Heart left ventricle (tissue), 16 donors: ENCODE measurements at places on chromosomes 5 and 9. TPM values are rescaled to one million over a fixed set of nuclear protein-coding genes. Genes with fewer than 3 reads are reported as not detected.

- no peak for DNase-seq
Observed at GRCh38 chr5:83844449-83845068, 123.9 kb upstream of the HAPLN1 start.

- no peak for DNase-seq
Observed at GRCh38 chr9:36319183-36319582, 60.9 kb upstream of the GNE start.

DNA sequence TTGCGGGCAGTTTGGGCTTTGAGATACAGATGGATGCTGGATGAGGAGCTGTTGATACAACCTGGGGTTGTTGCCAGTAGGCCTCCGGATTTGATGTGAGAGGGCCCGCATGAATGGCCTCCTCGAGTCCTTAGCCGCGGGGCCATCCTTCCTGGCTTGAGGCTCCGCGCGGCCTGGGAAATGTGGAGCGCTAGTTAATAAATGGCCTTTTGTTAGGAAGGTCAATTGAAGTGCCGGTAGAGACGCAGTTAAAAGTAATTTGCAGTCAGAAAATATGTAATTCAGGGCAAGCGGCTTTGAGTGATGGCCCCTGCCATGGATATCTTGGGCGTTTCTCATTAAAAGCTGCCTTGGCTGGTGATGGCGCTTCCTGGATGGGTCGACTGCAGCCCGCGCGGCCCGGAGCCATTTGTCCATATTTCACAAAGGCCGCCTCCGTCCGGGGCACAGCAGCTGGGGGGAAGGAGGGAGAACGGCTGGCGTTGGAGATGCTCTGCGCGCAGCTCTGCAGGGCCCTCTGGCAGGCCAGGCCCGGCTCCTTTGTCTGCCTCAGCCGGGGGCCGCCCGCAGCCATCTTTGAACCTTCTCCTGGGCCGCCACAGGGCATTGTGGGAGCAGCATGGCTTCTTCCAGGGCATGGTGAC lies 11.2 kb downstream of the MVB12B start:
- DNase-seq: no peak

DNA sequence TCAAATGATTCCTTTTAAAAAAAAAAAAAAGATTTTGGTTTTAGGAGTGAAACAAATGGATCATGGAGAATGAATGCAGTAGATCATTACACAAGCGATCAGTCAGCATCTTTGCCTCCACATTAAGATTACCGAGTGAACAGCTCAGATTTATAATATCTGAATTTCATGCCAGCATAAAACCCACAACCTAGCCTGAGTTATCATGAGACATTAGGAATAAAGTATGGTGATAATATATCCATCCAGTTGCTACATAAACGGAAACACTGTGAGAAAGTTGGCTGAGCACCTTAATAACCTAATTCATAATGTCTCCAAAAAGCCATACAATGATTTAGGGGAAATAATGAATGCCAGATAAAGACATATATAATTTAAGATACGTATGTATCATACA lies 553.1 kb upstream of the TUSC1 start:
- DNase-seq: no peak

DNA sequence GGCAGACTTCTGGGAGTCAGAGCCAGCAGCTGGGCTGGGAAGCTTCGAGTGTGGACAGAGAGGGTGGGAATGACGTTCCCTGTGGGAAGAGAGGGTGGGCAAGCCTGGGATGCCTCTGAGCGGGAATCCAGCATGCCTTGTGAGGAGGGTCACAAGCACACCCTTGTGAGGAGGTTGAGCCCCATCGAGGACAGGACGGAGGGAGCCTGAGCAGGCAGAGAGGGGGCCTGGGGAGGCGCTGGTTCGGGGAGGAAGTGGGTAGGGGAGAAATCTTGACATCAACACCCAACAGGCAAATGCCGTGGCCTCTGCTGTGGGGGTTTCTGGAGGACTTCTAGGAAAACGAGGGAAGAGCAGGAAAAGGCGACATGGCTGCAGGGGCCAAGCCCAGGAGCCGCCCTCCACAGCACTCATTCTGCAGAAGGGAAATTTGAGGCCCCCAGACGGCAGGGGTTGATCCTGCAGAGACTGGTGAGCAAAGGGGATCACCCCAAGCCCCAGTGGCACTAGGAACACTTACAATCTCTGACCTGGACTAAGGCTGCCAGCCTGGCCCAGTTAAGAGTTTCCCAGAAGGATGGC lies 1.1 kb upstream of the IL13 start:
- DNase-seq: no peak

- no peak for DNase-seq
Observed at GRCh38 chr5:16953729-16954128, 17.6 kb upstream of the MYO10 start.

DNA sequence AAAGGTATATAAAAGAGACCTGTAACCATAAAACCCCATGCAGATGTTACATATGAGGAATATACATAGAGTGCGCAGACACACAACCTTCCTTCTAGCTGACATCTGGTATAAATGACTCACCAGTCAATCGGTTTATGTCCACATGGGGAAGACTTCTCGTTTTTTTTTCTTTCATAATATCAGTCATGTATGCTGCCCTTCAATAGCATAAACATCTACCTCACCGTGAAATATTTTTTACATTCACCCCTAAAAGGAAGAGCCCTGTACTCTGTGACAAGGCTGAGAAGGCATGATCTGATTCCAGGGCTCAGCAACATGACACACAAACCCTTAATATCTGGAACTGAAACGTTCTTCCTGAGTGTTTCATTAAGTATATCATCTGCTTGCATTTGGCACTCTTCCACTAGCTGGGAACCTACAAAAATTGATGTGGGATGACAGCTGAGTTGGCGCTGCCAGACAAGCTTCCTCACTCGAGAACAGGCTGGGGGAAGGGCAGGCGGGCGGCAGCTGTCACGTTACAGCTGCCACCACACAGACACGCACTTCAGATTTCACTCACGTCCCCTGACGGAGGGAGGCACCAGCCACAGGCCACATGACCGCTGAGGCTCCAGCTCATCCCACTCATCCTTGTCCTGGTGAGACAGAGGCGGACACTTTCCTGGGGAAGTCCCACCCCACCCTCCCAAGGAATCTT lies 74.2 kb downstream of the SHB start:
- DNase-seq: peak; percentile 92

DNA sequence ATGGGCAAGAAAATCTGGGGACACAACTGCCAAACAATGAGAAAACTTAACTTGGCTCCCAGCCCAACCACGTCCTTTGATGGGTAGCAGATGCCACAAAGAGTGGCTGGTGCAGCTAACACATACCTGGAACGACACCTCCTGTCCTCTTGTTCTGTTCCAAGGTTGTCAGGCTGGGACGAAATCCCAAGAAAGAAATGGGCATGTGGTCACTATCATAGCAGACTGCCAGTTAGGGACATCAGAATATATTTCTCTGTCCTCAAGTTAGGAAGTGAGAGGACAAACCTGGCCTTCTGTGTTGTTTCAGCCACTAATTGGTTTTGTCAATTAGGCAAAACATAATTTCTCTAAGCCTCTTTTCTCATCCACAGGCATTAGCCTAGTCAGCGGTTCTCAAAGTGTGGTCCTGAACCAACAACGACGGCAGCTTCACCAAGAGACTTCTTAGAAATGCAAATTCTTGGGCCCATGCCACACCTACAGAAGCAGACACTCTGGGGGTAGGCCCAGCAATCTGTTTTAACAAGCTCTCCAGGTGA lies 63.4 kb downstream of the RAPGEF1 start:
- DNase-seq: peak; percentile 32

GRCh38 chr5:87231037-87231808 lies 36.5 kb upstream of the RASA1 start:
- DNase-seq: no peak

- DNase-seq: no peak
Observed at GRCh38 chr9:88477300-88477751, 57.7 kb upstream of the NXNL2 start.

DNA sequence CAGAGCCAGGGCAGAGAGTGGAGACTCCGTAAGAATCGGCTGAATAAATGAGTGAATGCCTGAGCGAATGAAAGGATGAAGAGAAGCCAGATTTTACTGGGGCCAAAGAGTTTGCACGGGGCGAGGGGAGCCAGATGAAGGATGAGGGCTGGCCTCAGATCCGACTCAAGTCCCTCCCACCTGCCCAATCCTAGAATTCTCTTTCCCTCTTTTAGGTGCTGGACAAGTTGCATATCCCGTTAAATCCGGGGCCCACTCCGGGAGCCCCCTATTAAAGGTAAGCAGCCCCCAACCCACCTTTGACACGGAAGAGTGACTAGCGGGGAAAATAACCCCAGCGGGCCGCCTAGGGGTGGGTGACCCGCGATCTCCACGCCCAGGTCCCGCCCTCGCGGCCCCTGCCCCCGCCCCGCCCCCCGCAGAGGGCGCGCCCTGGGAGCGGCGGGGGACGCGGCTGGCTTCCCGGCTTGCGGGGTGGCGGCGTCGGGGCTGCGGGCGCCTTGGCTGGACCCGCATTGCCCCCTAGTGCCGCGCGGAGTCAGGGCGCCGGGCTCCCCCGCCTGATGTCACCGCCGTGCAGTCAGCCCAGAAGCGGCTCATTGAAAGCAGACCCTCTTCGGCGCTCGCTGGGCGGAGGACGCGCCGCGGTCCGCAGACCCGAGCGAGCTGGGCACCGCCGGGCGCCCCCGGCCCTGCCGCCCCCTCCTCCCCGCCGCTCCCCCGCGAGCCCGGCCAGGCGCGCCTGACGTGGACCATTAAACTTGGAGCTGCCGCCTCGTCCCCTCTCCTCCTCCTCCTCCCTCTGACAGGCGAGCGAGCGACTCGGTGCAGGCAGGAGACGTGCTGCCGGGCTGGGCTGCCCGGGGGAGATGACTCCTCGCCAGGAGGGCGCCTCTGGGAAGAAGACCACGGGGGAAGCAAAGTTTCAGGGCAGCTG lies at the start of gene ADRA1B:
TSS of gene ADRA1B (plus strand) at position 579 of the 937 bp plus-strand sequence. CDS start 424 bp downstream, outside the sequence.
- peak; percentile 87 for DNase-seq

GRCh38 chr9:133839822-133840329 lies 101.7 kb upstream of the SARDH start:
- peak; percentile 51 for DNase-seq

DNA sequence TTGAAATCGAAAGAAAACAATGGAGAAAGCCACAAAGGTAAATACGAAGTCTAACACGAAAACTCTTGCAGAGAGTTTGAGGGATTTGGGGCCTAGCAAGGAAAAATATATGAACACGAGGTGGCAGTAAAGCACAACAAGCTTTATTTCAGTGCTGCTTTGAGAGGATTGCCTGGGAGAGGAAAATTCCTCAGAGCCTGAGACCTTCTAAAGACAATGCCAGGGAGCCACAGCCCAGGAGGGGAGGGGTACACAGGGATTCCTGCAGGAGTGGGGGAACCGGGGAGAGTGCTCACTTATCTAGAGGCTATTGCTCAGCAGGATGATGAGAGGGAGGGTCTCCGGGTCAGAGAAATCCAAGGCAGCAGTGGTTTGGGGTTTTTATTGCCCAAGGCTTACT lies 134.9 kb upstream of the ADCY2 start:
- DNase-seq: no peak

DNA sequence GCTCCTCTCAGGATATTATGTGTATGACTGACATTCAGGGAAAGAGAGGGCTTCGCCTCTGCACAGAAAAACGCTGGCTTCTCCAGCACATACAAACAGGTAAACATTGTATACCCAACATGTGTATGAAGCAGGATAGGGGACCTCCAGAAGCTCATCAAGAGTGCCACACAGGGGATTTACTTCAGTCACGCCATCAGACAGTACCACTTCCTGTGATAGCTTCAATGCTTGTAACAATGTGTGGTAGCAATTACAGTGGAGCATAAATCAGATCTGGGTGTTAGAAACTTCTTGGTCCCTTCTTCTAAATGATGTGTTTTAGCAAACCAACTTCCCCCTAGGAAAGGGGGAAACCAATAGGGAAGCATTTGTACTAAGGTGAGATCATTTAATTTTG lies 160.8 kb downstream of the TSSK1B start:
- DNase-seq: no peak

DNA sequence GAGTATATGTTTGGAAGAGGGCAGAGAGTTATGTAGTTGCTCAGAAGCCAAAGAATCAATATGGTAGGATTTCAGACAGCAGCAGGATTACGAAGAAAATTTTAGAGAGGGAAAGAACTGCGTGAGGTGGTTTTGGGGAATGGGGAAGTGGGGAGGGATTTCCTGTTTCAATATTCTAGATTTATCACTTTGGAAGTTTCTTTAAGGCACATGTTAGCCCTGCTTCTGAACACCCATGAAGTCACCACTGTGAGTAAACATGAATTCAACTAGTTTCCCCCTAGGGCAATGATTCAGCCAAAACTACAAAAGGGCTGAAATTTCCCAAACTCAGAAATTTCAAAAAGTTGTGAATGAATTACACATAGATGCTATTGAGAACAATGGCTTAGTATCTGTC lies 132.2 kb downstream of the EBF1 start:
- no peak for DNase-seq

- DNase-seq: no peak
Observed at GRCh38 chr5:139908749-139909148, 113.1 kb downstream of the PSD2 start.

- peak; percentile 87 for DNase-seq
Observed at GRCh38 chr5:172868924-172869591, 35.0 kb downstream of the ERGIC1 start.

- DNase-seq: no peak
Observed at GRCh38 chr9:121807069-121807822, 155.8 kb downstream of the DAB2IP start.

- no peak for DNase-seq
Observed at GRCh38 chr5:138944527-138945322, 69.6 kb upstream of the LRRTM2 start.

DNA sequence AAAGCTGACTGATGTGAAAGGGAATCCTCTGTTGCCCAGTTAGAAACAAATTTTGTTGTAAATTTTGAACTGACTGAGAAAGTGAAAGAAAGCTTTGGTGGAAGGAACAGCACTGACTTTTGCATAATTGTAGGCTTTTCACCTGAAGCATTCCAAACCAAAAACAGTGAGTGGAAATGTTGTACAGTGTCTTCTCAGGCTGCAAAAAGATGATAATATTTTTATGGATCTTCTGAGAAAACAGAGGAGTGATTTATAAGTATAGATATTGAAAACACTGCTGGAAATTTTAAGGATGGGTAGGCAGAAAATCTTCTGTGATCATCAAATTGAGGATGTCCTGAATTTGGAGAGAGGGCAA lies 40.0 kb downstream of the LURAP1L start:
- no peak for DNase-seq

DNA sequence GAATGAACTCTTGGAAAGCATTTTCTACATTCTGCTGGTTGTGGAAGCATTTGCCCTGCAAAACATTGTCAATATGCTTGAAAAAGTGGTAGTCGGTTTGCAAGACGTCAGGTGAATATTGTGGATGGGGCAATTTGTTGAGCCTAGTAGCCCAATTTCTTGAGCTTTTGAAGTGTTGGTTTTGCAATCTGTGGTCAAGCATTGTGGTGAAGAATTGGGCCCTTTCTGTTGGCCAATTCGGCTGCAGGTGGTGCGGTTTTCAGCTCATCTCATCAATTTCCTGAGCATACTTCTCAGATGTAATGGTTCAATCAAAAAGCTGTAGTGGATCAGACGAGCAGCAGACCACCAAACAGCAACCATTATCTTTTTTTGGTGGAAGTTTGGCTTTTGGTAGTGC lies 426.8 kb upstream of the CDH9 start:
- DNase-seq: no peak

Gene ALDH1A1
- 35.8 TPM for total RNA-seq

Gene OR1Q1
- not detected for total RNA-seq

Gene ENDOG
- total RNA-seq: 43.4 TPM

Gene ATP10B
- not detected for total RNA-seq

Gene GKAP1
- total RNA-seq: 20.1 TPM
